ENCODE measurements at places on chromosomes 13 and 19.
A peak's percentile ranks its signal among the peaks of the same experiment; 100 is the strongest.

GRCh38 chr13:30224732-30225131 lies 82.6 kb downstream of the KATNAL1 start:
- H3K4me1 ChIP-seq = no peaks in the 10 kb centered on the region
- H3K27me3 ChIP-seq = no peaks in the 10 kb centered on the region
- H3K36me3 ChIP-seq = no peaks in the 10 kb centered on the region

DNA sequence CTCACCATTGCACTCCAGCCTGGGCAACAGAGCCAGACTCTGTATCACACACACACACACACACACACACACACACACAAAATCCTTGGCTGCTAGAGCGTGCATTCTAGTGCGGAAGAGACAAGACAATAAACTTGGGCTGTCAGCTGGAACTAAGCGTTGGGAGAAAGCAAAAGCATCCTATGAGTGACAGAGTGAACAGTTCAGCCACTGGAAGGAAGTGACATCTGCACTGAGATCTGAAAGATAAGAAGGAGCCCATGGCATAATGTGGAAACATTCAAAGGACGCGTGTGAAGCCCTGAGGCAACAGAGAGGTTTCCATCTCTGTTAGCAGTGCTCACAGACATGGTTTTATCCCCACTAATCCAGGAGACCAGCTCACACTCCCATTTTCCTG lies 3.5 kb upstream of the SLC1A5 start:
- H3K27me3 ChIP-seq = no peaks in the 10 kb centered on the region
- H3K4me1 ChIP-seq = peaks cover 11% of the 10 kb centered on the region
- H3K4me3 ChIP-seq = no peak overlapping the region
- no peak overlapping the region for H3K27ac ChIP-seq

GRCh38 chr19:18507021-18507726 lies 14.7 kb downstream of the ELL start:
- peak overlapping the region; percentile 76 for H3K27ac ChIP-seq
- H3K4me3 ChIP-seq = no peak overlapping the region
- H3K36me3 ChIP-seq = no peaks in the 10 kb centered on the region
- H3K27me3 ChIP-seq = no peaks in the 10 kb centered on the region
- peaks cover 43% of the 10 kb centered on the region for H3K4me1 ChIP-seq
- no peak for DNase-seq

DNA sequence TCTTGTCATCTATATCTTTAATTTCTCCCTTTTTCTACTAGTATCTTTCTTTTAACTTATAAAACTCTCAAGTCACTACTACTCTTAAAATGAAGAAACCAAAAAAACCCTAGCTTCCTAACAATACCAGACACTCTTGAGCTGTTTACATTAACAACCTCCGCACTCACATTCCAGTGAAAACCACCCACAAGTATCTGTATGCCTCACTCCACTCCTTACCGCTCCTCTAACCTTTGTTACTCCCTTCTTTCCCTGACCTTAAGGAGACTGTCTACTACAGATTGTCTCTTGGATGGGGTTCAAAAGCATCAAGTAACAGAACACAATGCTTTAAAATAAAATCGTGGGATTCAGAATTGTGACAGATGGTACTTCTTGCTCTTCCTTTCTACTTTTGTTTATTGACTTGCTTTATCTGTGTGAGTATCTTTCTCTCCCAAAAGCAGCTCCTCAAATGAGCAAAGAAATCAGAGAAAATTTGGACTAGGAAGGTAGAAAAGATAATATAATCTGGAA lies 110.0 kb upstream of the FBXL3 start:
- no peaks in the 10 kb centered on the region for H3K27me3 ChIP-seq
- H3K4me3 ChIP-seq = no peak overlapping the region
- H3K4me1 ChIP-seq = no peaks in the 10 kb centered on the region
- H3K36me3 ChIP-seq = no peaks in the 10 kb centered on the region
- no peak for DNase-seq

GRCh38 chr19:7722231-7722651 lies 9.7 kb downstream of the CLEC4G start:
- no peaks in the 10 kb centered on the region for H3K27me3 ChIP-seq
- no peaks in the 10 kb centered on the region for H3K4me1 ChIP-seq
- DNase-seq = no peak
- H3K27ac ChIP-seq = no peak overlapping the region
- no peak overlapping the region for H3K4me3 ChIP-seq

DNA sequence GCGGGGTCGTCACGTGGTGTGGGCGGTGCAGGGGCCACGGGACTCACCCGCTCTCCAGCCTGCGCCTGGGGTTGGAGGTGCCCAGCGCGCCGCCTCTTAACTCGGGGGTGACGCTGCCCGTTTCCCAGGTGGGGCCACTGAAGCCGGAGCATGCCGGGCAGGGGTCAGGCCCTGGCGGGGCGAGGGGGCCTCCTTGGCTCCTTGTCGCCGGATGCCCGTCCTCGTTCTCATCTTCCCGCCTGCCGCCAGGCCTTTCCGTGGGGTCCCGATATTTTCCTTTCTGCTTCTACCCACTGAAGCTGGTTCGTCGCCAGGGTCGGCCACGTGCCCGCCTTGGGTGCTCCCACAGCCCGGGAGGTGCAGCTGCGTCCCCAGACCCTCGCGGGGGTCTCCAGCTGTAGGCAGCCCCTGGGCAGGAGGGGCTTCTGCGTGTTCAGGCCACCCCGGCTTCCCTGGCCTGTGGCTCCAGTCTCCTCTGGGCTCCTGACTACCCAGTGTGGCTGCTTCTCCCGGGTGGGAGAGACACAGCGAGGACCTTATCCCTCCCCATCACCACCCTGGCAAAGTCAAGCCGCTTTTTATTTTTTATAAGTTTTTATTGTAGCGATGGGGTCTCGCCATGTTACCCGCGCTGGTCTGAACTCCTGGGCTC lies 772 bp downstream of the FAM174C start:
- DNase-seq = no peak
- H3K4me3 ChIP-seq = peak overlapping the region; percentile 86
- peak overlapping the region; percentile 91 for H3K27ac ChIP-seq
- peaks cover 5% of the 10 kb centered on the region for H3K36me3 ChIP-seq

DNA sequence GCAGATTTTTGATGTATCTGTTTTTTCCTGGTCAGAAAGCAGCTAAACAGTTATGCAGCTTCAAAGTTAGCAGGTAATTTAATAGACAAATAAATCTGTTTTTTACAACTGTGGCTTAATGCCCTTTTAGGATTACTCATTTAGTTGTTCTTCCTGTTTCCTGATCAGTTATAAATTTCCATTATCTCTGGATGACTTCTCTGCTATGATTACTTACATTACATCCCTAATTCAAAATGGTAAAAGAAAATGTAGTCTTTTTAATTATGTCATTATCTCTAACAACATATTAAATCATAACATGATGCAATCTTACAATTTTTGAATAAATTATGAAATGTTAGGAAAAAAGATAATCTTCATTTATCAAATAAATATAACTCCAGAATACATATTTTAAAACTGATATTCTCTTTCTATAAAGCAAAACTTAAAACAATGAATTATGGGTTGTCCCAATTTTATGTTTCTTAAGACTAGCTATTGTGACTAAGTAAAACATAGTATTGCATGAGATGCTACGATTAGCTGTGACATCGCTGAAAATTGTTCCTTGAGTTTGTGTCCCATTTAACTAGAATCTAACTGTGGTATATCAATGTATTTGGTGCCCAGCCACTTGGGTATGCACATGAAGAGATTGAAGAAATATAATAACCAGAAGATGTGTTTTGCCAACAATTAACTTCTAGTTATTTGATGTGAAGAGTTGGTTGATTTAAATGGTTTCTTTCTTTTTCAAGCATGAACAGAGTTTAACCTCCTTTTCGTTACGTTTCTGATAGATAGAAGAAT lies 605.3 kb upstream of the SPRY2 start:
- H3K4me1 ChIP-seq = no peaks in the 10 kb centered on the region
- DNase-seq = no peak
- no peaks in the 10 kb centered on the region for H3K27me3 ChIP-seq
- H3K36me3 ChIP-seq = no peaks in the 10 kb centered on the region

- no peaks in the 10 kb centered on the region for H3K4me1 ChIP-seq
- peak; percentile 39 for DNase-seq
- no peaks in the 10 kb centered on the region for H3K36me3 ChIP-seq
- H3K27me3 ChIP-seq = no peaks in the 10 kb centered on the region
- no peak overlapping the region for H3K27ac ChIP-seq
Measured at GRCh38 chr13:109196948-109197347, 567.5 kb downstream of the MYO16 start.

DNA sequence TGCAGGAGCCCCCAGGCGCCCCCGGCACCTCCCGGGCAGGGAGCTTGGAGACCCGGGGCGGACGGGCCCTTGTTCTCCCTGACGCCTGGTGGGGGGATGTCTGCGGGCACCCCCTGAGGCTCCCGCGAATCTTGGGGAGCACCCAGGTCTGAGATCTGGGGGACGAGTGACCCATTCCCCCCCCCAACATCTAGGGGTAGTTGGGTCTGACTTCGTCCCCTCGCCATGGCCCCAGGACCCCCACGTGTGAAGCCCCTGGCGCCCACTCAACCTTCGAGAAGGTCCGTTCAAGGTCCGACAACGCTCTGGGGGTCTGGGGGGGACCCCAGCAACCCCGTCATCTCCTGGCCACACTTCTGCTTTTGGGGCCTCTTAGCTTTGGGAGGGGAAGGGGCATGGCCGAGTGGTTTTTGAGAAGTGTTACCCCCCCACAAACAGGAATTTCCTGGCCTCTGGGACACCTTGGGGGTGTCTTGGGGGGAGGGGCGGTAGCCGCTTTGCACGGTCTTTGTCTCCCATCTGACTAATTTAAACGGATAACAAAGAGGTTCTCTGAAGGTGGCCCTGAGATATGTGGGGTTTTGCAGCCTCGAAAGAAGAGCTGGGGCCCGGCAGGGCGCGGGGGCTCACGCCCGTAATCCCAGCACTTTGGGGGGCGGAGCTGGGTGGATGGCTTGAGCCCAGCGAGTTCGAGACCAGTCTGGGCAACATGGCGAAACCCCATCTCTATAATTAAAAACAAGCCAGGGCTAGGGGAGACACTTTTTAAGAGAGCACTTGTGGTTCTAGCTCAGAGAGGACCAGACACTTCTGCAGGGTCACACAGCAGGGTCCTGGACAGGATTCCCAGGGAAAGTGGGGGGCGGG lies 608 bp downstream of the CNN2 start:
- H3K4me1 ChIP-seq = peaks cover 7% of the 10 kb centered on the region
- H3K27ac ChIP-seq = peak overlapping the region; percentile 76
- H3K36me3 ChIP-seq = no peaks in the 10 kb centered on the region

- H3K36me3 ChIP-seq = no peaks in the 10 kb centered on the region
- no peaks in the 10 kb centered on the region for H3K4me1 ChIP-seq
- H3K27ac ChIP-seq = no peak overlapping the region
- no peak for DNase-seq
- no peak overlapping the region for H3K4me3 ChIP-seq
Measured at GRCh38 chr19:14096272-14096992, 5.9 kb upstream of the SAMD1 start.

GRCh38 chr13:25980255-25980654 lies 71.6 kb downstream of the SHISA2 start:
- H3K27me3 ChIP-seq = no peaks in the 10 kb centered on the region
- H3K4me3 ChIP-seq = no peak overlapping the region

DNA sequence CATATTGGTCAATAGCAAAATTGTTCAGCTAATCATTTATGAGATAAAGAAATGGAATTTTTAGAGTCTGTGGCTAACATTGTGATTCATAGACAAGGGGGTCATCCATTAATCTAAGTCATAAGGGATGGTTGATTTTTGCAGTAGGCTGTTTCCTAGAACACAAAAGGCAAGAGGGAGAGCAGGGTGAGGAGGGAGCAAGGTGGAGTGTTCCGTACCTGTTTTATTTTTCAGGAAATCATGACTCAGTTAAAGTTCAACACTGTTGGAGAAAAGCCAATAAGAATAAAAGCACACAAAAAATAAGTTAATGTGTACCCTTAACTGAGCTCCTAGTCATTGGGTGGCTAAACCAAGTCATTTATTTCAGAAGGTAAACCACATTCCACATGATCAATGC lies 512.4 kb upstream of the ATXN8OS start:
- H3K4me3 ChIP-seq = no peak overlapping the region
- no peaks in the 10 kb centered on the region for H3K27me3 ChIP-seq
- no peaks in the 10 kb centered on the region for H3K4me1 ChIP-seq
- H3K36me3 ChIP-seq = no peaks in the 10 kb centered on the region
- no peak for DNase-seq

- H3K27me3 ChIP-seq = no peaks in the 10 kb centered on the region
- peaks cover 12% of the 10 kb centered on the region for H3K4me1 ChIP-seq
- H3K36me3 ChIP-seq = no peaks in the 10 kb centered on the region
- H3K4me3 ChIP-seq = no peak overlapping the region
- no peak overlapping the region for H3K27ac ChIP-seq
Measured at GRCh38 chr13:60572003-60572798, 175.2 kb downstream of the TDRD3 start.

DNA sequence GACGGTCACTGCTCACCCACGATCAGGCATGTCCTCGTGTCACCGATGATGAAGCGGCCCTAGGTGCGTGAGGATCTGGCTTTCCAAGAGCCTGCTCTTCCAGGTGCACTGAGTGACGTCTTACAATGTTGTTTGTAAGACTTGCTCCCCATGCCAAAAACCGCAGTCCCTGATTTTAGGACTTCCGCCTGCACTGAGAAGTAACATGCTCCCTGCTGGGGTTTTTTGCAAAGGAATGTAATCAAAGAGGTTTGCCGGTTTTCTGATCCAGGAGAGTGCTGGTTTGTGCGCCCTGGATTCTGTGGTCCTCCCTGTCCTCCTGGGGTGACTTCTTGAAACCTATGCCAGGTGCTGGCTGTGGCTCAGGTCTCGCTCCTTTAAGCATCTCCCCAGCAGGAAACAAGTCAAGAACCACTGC lies 38.8 kb downstream of the MYO9B start:
- no peak overlapping the region for H3K27ac ChIP-seq
- no peaks in the 10 kb centered on the region for H3K4me1 ChIP-seq
- no peak for DNase-seq
- H3K4me3 ChIP-seq = no peak overlapping the region
- H3K36me3 ChIP-seq = no peaks in the 10 kb centered on the region

DNA sequence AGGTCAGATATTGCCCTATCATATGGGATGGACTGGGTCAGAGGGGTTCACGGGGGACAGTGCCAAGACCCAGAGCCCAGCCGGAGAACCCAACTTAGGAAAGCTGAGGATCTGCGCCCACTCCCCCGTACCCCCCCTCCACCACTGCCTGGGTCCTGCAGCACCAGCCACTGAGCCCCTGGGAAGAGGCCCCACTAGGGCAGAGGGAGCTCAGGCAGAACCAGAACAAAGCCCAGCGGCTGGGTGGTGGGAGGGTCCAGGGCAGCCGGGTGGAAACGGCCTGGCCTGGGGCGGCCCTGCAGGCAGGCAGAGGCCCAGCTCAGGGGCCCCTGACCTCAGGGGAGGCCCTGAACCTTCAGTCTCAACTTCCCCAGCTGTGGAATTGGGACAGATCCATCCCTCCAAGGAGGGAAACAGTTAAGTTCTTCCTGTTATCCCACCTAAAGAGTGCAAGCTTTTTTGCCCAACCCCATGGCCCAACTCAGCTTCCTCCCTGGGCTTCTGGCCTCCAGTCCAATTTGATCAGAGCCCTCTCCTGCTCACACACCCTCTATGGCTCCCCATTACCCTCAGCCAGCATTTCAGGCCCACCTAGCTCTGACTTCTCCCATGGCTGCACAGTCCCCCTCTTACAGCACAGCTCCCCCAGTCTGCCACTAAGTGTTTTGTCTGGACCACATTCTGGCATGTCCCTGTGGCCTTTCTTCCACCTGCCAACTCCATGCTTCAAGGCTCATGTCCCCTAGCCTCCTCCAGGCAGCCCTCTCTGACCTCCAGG lies 3.1 kb downstream of the NR2F6 start:
- H3K36me3 ChIP-seq = peaks cover 2% of the 10 kb centered on the region
- no peaks in the 10 kb centered on the region for H3K27me3 ChIP-seq
- peaks cover 50% of the 10 kb centered on the region for H3K4me1 ChIP-seq

- H3K27ac ChIP-seq = peak overlapping the region; percentile 10
- no peak overlapping the region for H3K4me3 ChIP-seq
- no peaks in the 10 kb centered on the region for H3K36me3 ChIP-seq
- peaks cover 12% of the 10 kb centered on the region for H3K4me1 ChIP-seq
- H3K27me3 ChIP-seq = no peaks in the 10 kb centered on the region
- DNase-seq = no peak
Measured at GRCh38 chr13:26480246-26480855, 77.1 kb upstream of the WASF3 start.

Data from Caco-2 (cell line).